Fibroblast of the aortic adventitia (primary cell): ENCODE measurements at places on chromosomes 2 and 18. TPM values are rescaled to one million over a fixed set of nuclear protein-coding genes. Genes with fewer than 3 reads are reported as not detected.

SPP2 gene
- total RNA-seq: 0.36 TPM in 1 of 2 replicates, not detected in the other

FOXD4L1 gene
- total RNA-seq: 0.09 and 0.16 TPM in 2 replicates

VSNL1 gene
- total RNA-seq: 0.90 and 3.7 TPM in 2 replicates

MOB1A gene
- total RNA-seq: 159 and 164 TPM in 2 replicates

HRH4 gene
- under 0.01 TPM in 1 of 2 replicates, not detected in the other for total RNA-seq

ABCG8 gene
- total RNA-seq: not detected in 2 replicates

FAM124B gene
- total RNA-seq: under 0.01 and 1.2 TPM in 2 replicates

FSHR gene
- not detected in 2 replicates for total RNA-seq

DNA sequence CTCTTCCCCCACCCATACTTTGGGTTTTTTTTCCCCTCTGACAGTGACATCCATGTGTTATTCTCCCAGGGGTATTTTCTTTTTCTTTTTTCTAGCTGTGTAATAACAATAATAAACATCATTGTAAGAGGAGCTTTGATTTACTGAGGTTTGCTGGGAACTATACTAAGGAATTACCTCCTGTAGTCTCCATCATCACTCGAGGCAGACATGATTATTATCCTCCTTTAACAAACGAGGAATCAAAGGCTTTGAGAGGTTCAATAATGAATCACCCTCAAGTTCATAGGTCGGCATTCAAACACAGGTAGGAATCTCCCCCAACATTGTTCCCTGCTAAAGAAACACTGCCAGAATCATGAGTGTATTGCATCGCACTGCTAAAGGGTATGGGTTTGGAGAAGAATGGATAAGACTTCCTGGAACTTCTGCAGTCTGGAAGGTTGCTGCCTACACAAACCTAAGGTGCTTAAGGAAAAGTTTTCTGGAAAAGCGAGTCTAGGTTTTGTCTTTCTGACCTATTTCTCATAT lies 260.2 kb upstream of the SESTD1 start:
- no peak for DNase-seq

GRCh38 chr2:178327516-178327915 lies 123.5 kb downstream of the PRKRA start:
- no peak for DNase-seq

- no peak for DNase-seq
Measured at GRCh38 chr2:71681626-71682025, 228.3 kb downstream of the DYSF start.

DNA sequence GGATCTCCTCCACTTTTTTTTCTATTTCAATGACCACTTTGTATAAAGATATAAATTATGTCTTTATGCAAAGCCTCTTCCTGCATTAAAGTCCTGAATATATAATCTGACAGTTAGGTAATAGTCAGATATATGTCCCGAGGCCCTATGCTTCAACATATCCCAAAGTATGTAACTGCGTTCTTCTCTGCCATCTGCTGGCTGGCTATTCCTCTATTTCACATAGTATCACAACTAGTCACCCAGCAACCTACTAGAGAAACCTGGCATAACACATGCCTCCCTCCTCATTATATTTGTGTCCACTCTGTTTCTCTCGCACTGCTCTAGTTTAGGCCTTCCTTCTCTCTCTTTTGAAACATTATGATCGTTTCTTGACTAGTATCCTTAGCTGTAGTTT lies 640.8 kb downstream of the DPP10 start:
- DNase-seq: no peak

- DNase-seq: no peak
Measured at GRCh38 chr18:3873698-3874097, 423.7 kb downstream of the TGIF1 start.

GRCh38 chr2:176639671-176640070 lies 370.4 kb downstream of the MTX2 start:
- no peak for DNase-seq

DNA sequence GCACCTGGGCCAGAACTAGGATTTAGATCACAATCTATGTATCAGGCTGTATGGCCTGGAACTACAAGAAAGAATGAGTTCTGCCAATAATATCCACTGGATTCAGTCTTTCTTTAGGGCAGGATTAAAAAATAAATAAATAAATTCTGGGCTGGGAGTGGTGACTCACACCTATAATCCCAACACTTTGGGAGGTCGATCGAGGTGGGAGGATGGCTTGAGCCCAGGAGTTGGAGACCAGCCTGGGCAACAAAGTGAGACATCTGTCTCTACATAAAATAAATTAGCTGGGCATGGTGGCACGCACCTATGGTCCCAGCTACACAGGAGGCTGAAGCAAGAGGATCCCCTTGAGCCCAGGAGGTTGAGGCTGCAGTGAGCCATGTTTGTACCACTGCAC lies 8.1 kb downstream of the AMMECR1L start:
- no peak for DNase-seq

- no peak for DNase-seq
Measured at GRCh38 chr2:180892091-180892490, 88.3 kb upstream of the UBE2E3 start.

DNA sequence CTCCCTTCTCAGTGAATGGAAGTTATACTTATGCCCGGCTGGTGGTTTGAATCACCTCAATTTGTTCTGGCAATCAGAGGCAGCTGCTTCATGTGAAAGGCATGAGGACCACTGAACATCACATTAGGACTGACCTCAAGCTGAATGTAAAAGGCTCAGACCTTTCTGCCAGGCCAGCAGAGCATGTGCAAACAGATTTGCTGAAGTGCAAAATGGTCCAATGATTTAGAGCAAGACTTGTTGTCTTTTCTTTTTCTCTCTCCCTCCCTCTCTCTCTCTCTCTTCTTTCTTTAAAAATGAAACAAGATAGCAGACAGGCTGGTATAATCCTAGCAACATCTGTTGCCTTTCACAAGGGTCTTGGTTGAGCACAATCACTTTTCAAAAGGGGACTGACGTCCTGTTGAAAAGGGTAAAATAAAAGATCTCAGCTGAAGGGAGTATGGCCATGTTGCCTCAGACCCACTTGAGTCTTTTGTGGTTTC lies 13.3 kb upstream of the CDH7 start:
- DNase-seq: no peak

DNA sequence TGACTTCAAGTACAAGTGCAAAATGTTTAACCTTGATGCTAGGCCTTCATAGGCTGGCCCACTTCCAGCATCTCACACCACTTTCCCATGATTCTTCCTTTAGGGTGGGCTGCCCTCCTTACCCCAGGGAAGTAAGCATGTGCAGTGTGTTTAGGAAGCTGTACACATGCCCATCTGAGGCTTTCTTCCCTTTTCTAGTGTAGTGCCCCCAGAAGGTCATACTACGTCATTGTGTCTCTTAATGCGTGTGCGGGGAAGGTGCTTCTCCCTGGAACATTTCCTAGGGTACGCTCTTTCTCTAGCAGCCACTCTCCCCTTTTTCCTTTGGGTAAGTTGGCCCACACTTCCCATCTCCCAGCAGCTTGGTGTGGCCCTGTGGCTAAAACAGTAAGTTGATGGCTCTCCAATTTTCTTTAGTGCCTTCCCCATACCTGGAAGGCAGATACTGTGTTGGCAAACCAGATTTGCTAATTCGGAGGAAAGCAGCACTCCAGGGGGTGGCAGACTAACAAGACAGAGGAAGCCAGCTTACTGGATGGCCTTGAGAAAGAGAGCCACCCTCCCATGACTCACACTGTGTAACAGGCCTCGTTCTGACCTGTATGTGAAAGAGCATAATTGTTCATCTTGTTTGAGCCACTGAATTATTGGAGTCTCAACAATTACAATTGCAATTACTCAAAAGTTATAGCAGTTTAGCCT lies 1.1 kb upstream of the SULT6B1 start:
- peak; percentile 68 for DNase-seq

- peak; percentile 88 for DNase-seq
Measured at GRCh38 chr2:20093263-20094141, 42.1 kb upstream of the LAPTM4A start.

GRCh38 chr2:25071966-25072365 lies 30.1 kb downstream of the EFR3B start:
- no peak for DNase-seq

DNA sequence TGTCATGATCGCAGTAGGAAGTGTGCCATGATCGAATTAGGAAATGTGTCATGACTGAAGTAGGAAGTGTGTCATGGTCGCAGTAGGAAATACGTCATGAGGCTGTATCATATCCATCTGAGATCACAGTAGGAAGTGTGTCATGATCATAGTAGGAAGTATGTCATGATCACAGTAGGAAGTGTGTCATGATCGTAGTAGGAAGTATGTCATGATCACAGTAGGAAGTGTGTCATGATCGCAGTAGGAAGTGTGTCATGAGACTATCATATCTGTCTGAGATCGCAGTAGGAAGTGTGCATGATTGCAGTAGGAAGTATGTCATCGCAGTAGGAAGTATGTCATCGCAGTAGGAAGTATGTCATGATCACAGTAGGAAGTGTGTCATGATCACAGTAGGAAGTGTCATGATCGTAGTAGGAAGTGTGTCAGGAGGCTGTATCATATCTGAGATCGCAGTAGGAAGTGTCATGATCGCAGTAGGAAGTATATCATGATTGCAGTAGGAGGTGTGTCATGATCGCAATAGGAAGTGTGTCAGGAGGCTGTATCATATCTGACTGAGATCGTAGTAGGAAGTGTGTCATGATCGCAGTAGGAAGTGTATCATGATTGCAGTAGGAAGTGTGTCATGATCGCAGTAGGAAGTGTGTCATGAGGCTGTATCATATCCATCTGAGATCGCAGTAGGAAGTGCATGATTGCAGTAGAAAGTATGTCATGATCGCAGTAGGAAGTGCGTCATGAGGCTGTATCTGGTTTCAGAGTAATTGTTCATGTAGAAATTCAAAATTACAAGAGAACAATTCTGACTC lies 56.4 kb upstream of the NFATC1 start:
- DNase-seq: no peak

- DNase-seq: peak; percentile 37
Measured at GRCh38 chr2:209533391-209533790, 109.5 kb downstream of the MAP2 start.

DNA sequence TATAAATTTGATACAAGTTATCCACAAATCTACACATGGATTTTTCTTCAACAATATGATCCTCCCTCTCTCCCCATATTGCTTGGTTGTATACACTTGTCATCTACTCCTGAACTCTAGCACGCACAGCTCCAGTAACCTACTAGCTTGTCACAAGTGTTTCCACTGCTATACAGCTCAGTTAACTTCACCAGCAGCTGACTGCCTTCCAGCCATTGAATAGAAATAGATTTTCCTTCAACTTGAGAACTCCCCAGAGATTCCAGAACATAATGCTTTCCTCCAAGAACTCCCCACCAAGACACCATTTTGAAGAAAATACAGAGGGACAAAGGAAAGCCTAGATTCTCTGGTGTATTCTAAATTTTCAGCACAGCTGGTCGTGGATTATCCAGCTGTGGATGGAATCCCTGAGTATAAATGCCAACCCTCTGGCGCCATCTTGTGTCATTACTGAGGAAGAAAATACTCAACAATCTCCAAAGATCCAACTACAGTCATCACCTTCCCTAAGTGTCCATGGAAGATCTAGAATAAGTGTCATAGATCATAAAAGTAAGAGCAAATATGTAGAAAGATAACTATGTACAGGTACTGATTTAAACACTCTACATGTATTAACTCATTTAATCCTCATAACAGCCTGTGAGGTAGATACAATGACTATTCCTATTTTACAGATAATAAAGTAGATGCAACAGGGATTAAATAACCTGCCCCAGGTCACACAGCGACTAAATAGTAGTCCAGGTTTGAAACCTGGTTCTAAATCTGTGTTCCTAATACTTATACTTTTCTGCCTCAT lies 156.7 kb downstream of the ARHGAP28 start:
- DNase-seq: peak; percentile 73

DNA sequence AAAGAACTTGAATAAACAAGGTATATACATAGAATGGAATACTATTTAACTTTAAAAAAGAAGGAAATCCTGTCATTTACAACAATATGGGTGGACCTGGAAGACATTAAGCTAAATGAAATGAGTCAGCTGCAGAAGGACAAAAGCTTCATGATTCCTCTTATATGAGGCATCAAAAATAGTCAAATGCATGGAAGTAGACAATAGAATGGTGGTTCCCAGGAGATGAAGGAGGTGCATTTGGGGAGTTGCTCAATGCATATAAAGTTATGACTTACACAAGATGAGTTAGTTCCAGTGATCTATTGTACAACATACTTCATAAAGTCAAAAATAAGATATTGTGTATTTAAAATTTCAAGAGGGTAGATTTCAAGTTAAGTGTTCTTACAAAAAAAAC lies 426.1 kb upstream of the UBE2E3 start:
- peak; percentile 22 for DNase-seq

GRCh38 chr2:45974762-45975408 lies 322.3 kb upstream of the EPAS1 start:
- DNase-seq: no peak

DNA sequence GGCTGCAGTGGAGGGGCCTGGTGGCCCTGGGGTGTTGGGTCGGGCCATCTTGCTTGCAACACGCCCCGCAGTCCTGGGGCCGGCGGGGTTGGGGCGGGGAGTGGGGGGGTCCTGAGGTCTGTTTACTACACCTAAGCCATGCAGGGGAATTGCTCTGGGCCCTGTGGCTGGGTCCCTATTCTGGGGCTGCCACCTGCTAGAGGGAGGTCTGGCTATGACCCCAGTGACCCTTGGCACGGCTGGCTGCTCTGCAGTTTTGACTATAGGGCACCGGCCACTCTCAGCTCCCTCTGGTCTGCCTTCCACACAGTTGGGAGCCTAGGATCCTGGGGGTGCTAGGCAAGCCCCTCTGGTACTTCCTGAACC lies 170.6 kb upstream of the GLI2 start:
- no peak for DNase-seq

- no peak for DNase-seq
Measured at GRCh38 chr2:232884549-232885263, 14.6 kb downstream of the SNORC start.

DNA sequence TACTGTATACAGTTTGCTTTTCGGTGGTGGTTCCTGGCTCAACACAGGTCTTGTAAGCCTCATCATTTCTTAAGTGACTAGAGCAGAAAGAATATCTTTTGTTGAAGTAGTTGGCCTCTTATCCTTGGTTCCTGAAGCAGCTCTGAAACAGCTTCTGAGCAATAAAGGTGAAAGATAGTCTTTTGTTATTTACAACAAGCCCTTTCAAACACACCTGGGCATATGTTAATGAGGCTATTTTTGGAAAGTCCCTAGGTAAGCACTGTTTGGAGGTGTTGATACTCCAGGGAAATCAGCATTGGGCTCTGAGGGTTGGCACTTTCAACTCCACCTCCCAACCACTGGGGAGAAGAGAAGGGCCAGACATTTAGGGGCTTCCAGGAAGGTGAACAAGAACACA lies 211.0 kb downstream of the MCFD2 start:
- DNase-seq: no peak

DNA sequence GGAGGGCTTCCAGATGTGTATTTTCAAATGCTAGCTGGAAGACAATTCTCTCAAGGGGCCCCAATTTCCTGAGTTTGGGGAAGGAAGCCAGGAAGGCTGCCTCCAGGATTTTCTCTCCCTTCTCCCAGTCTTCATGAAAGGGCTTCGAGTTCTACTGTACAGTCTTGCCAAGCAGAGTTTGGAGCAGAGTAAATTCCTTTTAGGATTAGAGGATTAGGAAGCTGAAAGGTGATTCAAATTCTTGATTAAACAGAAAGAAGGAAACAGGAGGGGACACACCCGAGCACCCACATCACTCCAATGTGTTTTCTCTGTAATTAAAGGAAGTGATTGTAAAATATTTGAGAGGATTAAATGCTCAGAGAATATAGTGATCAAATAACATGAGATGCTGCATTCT lies 217.8 kb downstream of the SETBP1 start:
- DNase-seq: no peak

GRCh38 chr2:142165790-142166189 lies 35.0 kb upstream of the LRP1B start:
- peak; percentile 1 for DNase-seq
